ENCODE measurements at places on chromosomes 13 and 19. TPM values are rescaled to one million over a fixed set of nuclear protein-coding genes. Genes with fewer than 3 reads are reported as not detected.

MRI1 gene
- 46.2 TPM for total RNA-seq

DNA sequence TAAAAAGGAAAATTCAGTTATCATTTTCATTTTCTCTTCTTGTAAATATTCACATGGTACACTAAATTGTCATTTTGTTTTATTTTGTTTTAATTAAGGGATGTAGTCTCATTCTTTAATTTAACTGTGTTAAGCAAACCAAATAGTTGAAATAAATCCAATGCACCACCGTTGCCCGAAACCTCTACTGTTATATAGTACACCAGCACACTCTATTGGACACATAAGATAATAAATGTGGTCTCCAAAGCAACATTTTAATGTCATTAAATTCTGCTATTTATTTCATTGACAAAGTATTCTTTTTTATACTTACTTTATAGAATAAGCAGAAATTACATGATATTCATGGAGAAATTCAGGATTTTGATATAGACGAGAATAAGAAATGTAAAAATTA is 156.4 kb upstream of the FREM2 start:
- H3K4me3 ChIP-seq, result no peak overlapping the region
- H3K36me3 ChIP-seq, result no peaks in the 10 kb centered on the region
- no peak for DNase-seq

EDNRB gene
- total RNA-seq, result not detected

SYNGR4 gene
- total RNA-seq, result not detected

- peaks cover 17% of the 10 kb centered on the region for H3K27me3 ChIP-seq
- no peak overlapping the region for H3K4me3 ChIP-seq
- H3K27ac ChIP-seq, result no peak overlapping the region
- peaks cover 27% of the 10 kb centered on the region for H3K4me1 ChIP-seq
These were observed 43.3 kb downstream of the RFX2 start for GRCh38 chr19:6066661-6067646.

GRCh38 chr13:98515818-98516465 is 61.0 kb downstream of the STK24 start:
- peak overlapping the region; percentile 63 for H3K27ac ChIP-seq
- peaks cover 59% of the 10 kb centered on the region for H3K36me3 ChIP-seq
- no peak overlapping the region for H3K4me3 ChIP-seq
- no peaks in the 10 kb centered on the region for H3K27me3 ChIP-seq
- DNase-seq, result no peak
- peaks cover 82% of the 10 kb centered on the region for H3K4me1 ChIP-seq

WDFY2 gene
- 10.9 TPM for total RNA-seq

DNA sequence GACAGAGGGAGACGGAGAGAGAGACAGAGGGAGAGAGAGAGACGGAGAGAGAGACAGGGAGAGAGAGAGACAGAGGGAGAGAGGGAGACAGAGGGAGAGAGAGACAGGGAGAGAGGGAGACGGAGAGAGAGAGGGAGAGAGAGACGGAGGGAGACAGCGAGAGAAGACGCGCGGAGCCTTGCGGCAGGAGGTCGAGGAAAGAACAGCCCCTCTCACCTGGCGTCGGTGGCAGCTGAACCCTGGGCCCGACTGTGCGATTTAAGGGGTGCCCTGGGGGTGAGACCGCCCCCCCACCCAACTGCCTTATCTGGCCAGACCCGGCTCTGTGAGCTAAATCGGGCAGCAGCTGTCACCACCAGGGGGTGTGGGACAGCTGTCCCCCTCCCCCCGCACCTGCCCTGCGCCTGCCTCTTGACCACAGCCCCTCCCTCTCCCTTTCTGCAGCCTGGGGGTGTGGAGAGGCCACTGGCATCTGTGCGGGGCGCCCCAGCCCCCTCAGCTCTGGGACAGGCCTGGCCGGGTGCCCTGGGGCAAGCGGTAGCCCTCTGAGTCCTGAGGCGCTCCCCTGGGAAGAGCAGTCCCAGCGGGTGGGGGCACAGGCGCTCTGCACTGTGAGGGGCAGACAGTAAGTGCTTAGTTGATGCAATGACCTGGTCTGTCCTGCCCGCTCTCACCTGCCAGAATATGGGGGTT is 10.8 kb downstream of the JOSD2 start:
- H3K36me3 ChIP-seq, result no peaks in the 10 kb centered on the region
- H3K4me1 ChIP-seq, result no peaks in the 10 kb centered on the region
- H3K4me3 ChIP-seq, result no peak overlapping the region
- no peak overlapping the region for H3K27ac ChIP-seq

- no peak for DNase-seq
- H3K36me3 ChIP-seq, result peaks cover 53% of the 10 kb centered on the region
- H3K27ac ChIP-seq, result peak overlapping the region; percentile 90
- H3K27me3 ChIP-seq, result no peaks in the 10 kb centered on the region
These were observed 814 bp downstream of the ZNF211 start for GRCh38 chr19:57633832-57634131.

GNG7 gene
- 1.1 TPM for total RNA-seq

GRCh38 chr13:100517135-100517534 is 71.5 kb downstream of the GGACT start:
- no peaks in the 10 kb centered on the region for H3K36me3 ChIP-seq
- no peak for DNase-seq
- peak overlapping the region; percentile 48 for H3K27ac ChIP-seq
- no peak overlapping the region for H3K4me3 ChIP-seq

- DNase-seq, result no peak
- H3K27me3 ChIP-seq, result no peaks in the 10 kb centered on the region
- peaks cover 2% of the 10 kb centered on the region for H3K36me3 ChIP-seq
- H3K4me3 ChIP-seq, result peak overlapping the region; percentile 35
- peak overlapping the region; percentile 47 for H3K27ac ChIP-seq
- H3K4me1 ChIP-seq, result peaks cover 87% of the 10 kb centered on the region
These were observed 80.0 kb upstream of the TM9SF2 start for GRCh38 chr13:99421271-99421670.

- no peak overlapping the region for H3K4me3 ChIP-seq
- no peak overlapping the region for H3K27ac ChIP-seq
- no peak for DNase-seq
- peaks cover 18% of the 10 kb centered on the region for H3K4me1 ChIP-seq
- peaks cover 7% of the 10 kb centered on the region for H3K27me3 ChIP-seq
- peaks cover 3% of the 10 kb centered on the region for H3K36me3 ChIP-seq
These were observed 3.0 kb upstream of the ZNF878 start for GRCh38 chr19:12055784-12056183.

DNA sequence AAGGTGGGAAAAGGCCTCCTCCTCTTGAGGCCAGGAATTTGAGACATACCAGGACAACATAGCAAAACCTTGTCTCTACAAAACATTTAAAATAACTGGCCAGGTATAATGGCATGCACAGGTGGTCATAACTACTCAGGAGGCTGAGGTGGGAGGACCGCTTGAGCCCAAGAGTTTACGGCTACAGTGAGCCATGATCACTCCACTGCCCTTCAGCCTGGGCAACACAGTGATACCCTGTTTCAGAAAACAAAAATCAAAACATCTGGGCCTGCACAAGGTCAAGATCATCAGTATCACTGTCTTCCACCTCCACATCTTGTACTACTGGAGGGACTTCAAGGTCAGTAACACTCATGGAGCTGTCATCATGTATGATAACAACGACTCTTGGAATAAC is 742.7 kb upstream of the GPC6 start:
- H3K4me3 ChIP-seq, result no peak overlapping the region
- no peaks in the 10 kb centered on the region for H3K4me1 ChIP-seq
- no peak overlapping the region for H3K27ac ChIP-seq
- H3K36me3 ChIP-seq, result no peaks in the 10 kb centered on the region
- no peak for DNase-seq

TMEM255B gene
- 1.8 TPM for total RNA-seq

ATP8B3 gene
- 28.8 TPM for total RNA-seq

DNA sequence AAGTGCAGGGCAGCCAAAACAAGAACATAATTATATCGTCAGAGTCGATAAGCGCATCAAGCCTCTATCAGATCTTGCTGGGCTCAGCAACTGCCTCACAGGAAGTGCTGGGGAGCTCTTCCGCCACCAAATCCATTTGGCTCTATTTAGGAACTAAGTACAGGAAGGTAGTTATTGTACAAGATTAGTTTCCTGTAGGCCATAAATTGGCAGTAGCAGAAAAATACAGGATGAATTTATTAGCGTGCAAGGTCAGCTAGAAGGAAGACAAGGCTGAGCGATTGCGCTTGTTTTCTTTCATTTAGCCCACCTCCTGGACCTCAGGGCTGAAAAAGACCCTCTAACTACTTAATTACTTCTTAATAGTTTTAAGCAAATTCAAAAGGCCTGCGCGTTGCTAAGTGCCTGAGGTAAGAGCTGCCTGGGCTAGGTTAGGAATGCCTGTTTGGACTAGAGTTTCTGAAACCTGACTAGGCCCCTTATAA is 118.5 kb downstream of the IRS2 start:
- no peak overlapping the region for H3K4me3 ChIP-seq
- no peaks in the 10 kb centered on the region for H3K36me3 ChIP-seq
- no peaks in the 10 kb centered on the region for H3K4me1 ChIP-seq
- no peak for DNase-seq
- no peaks in the 10 kb centered on the region for H3K27me3 ChIP-seq

IL17D gene
- not detected for total RNA-seq

GRCh38 chr13:103325672-103326071 is 259.5 kb upstream of the SLC10A2 start:
- H3K36me3 ChIP-seq, result no peaks in the 10 kb centered on the region
- H3K4me3 ChIP-seq, result no peak overlapping the region
- no peaks in the 10 kb centered on the region for H3K4me1 ChIP-seq
- H3K27me3 ChIP-seq, result no peaks in the 10 kb centered on the region

DNA sequence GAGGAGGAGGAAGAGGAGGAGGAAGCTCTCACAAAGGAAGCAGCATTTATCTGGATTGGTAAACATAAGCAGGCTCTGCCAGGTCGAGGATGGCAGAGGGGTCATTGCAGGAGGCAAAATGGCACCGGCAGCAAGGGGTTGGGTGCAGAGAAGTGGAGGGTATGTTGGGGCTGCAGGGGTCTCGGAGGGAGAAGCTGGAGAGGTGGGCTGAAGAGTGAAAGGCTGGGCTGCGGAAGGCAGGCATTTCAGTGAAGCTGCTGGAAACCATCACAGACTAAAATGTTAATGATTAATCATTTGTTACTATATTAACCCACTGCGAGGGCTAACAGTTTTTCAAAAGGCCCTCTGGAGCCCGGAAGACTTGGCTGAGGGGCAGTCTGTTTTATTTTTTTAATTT is 24.6 kb downstream of the TPT1 start:
- no peak overlapping the region for H3K4me3 ChIP-seq
- H3K36me3 ChIP-seq, result no peaks in the 10 kb centered on the region
- no peak for DNase-seq

GRCh38 chr13:75485286-75486062 is 3.5 kb upstream of the TBC1D4 start:
- H3K4me1 ChIP-seq, result peaks cover 26% of the 10 kb centered on the region
- DNase-seq, result no peak

PNMA8B gene
- 0.06 TPM for total RNA-seq

PSPN gene
- 2.4 TPM for total RNA-seq

C5AR2 gene
- 0.37 TPM for total RNA-seq

DNA sequence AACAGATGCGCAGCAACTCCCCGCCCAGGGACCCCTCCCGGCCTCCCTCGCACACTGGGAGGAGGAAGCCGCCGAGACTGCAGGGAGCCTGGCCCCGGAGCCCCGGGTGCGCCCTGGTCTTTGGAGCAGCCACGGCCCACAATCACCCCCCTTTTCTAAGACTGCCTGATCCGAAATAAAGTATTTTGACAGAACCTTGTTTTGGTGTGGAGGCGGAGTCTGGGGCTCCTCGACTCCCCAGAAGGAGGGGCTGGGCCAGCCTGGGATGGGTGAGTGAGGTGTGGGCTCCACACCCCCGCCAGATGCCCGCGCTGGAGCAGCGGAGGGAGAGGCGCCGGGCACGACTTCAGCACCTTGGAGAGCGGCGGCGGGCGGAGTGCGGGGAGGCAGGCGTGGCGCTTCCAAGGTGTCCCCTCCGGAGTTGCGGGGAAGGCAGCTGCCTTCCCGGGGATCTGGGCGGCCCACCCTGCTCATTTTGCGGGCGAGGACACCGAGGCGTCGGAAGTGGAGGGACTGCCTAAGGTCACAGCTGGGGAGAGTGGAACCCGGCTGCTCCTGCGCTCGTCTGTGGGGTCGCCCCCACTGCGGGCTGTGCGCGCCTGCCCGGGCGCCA is 9.4 kb downstream of the SIRT6 start:
- no peak overlapping the region for H3K4me3 ChIP-seq
- peak; percentile 75 for DNase-seq
- peaks cover 3% of the 10 kb centered on the region for H3K27me3 ChIP-seq
- H3K27ac ChIP-seq, result no peak overlapping the region

- no peaks in the 10 kb centered on the region for H3K4me1 ChIP-seq
- no peak for DNase-seq
- peak overlapping the region; percentile 27 for H3K27ac ChIP-seq
- peaks cover 3% of the 10 kb centered on the region for H3K27me3 ChIP-seq
These were observed 36.0 kb upstream of the POU2F2 start for GRCh38 chr19:42168206-42168605.

HRC gene
- total RNA-seq, result not detected

GRCh38 chr13:95243207-95243606 is 58.0 kb downstream of the ABCC4 start:
- no peak overlapping the region for H3K27ac ChIP-seq
- no peaks in the 10 kb centered on the region for H3K4me1 ChIP-seq
- no peak overlapping the region for H3K4me3 ChIP-seq
- no peaks in the 10 kb centered on the region for H3K27me3 ChIP-seq
- H3K36me3 ChIP-seq, result peaks cover 7% of the 10 kb centered on the region

- DNase-seq, result no peak
- no peaks in the 10 kb centered on the region for H3K36me3 ChIP-seq
- no peaks in the 10 kb centered on the region for H3K4me1 ChIP-seq
- H3K27ac ChIP-seq, result no peak overlapping the region
- H3K4me3 ChIP-seq, result no peak overlapping the region
- no peaks in the 10 kb centered on the region for H3K27me3 ChIP-seq
These were observed 85.2 kb downstream of the ATP11A start for GRCh38 chr13:112774829-112775565.

TMTC4 gene
- 28.4 TPM for total RNA-seq

- peaks cover 8% of the 10 kb centered on the region for H3K27me3 ChIP-seq
- no peak for DNase-seq
- H3K4me1 ChIP-seq, result no peaks in the 10 kb centered on the region
- no peak overlapping the region for H3K4me3 ChIP-seq
- no peaks in the 10 kb centered on the region for H3K36me3 ChIP-seq
These were observed 160.0 kb downstream of the RBM26 start for GRCh38 chr13:79245937-79246577.

Measured in activated CD4-positive, alpha-beta T cell treated with anti-CD3 and anti-CD28 coated beads, Interleukin-2, amount 10 ng/mL, durations not matched to agents 7 days and 5 days (primary cell).